Cardiac septum (tissue), 1 donor: ENCODE measurements at places on chromosomes 6 and 20.
A peak's percentile ranks its signal among the peaks of the same experiment; 100 is the strongest.

DNA sequence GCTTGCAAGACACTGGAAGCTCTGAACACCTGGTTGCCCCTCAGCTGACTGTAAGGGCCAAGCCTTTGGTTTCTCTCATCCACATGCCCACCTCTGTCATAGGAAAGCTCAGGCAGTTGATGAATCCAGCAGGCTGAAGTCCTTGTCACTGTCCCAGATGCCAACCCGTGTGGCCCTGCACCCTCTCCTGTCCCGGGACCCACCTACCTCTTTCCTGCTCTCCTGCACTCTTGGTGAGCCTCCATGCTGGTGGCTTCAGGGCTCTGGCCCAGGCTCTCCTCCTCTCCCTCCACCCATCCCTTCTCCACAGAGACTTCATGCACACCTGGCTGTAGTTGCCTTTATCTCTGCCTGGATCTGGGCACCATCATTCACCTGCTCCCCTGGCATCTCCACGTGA is 4.0 kb upstream of the GID8 start:
- DNase-seq = no peak

DNA sequence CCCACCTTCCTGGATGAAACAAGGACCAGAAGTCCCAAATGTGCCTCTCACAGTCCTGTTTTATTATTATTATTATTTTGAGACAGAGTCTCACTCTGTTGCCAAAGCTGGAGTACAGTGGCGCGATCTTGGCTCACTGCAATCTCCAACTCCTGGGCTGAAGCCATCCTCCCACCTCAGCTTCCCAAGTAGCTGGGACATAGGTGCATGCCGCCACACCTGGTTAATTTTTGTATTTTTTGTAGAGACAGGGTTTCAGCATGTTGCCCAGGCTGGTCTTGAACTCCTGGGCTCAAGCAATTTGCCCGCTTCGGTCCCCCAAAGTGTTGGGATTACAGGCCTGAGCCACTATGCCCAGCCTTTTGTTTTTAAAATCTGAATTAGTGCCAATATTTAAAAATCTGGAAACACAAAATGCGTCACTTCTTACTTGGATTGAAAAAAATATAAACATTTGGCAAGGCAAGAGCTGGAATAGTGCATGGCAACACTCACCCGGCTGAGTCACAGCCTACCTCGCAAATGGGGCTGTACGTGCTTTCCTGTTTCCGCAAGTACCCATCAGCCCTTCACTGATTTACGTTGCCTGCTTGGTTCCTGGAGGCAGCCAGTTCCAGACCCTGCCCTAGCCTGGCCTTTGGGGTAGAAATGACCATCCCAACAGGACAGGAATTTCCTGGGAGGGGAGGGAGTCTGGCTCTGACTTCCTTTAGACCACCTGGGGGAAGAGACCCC is 6.3 kb downstream of the SDCBP2 start:
- peak; percentile 77 for DNase-seq

DNA sequence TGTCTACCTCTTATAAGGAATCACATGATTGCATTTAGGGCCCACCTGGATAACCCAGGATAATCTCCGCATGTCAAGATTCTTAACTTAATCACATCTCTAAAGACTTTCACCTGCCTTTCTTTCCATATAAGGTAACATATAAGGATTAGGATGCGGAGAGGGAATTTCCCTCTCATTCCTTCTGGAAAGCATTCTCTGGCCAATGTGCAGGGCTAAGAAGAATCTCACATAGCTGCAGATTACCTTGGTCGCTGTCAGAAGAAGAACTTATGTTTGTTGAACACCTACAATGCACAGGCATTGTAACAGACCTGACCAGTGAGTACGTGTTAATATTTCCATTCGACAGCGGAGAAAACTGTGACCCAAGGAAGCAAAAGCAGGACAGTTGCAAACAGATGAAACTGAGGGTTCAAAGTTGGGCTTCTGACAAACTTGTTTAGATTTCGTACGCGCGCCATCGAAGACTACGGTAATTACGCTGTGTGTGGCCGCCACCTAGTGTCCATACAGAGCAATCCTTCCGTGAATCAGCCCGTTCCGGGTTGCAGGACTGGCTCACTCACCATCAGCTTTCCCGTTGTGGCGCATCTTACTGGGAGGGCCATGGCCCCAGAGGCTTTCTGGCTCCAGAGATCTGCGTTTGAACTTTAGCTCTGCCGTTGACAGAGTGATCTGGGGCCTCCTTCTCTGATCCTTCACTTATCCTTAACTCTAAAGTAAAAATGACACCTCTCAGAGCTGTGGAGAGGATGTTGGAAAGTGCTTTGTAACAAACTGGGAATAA is 9.5 kb downstream of the C20orf202 start:
- DNase-seq = peak; percentile 84

GRCh38 chr6:28124350-28124970 is at the start of gene ZSCAN16:
Gene ZSCAN16 (plus strand): TSS chr6:28124609. CDS start chr6:28125444, 835 bp downstream.
- peak; percentile 93 for DNase-seq

DNA sequence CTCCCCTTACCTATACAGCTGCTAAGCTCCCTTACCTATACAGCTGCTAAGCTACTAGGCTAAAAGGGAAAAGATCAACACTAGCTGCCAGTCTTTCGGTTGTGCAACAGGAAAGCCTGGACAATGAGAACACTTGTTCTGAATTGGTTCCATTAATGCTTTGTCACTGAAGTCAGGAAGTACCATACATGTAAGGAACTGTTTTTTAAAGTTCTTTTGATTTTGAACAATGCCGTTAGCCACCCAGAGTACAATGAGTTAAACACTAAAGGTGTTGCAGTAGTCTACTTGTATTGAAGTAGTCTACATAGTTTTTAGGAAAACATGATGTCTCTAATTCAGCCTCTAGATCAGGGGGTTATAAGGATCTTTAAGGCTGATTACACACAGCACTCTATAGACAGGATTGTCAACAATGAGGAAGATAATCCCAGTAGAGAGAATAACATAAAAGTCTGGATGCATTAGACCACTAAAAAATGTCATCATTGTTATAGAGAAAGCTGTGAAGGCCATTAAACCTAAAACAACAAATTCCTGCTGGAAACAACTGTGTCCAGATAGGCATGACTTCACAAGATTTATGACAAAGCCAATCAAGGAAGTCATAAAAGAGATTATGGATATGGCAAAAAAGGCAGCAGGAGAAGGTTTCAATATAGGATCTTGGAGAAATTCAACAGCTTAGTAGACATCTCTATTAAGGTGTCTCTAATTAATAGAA is 306.3 kb downstream of the PHF3 start:
- no peak for DNase-seq

DNA sequence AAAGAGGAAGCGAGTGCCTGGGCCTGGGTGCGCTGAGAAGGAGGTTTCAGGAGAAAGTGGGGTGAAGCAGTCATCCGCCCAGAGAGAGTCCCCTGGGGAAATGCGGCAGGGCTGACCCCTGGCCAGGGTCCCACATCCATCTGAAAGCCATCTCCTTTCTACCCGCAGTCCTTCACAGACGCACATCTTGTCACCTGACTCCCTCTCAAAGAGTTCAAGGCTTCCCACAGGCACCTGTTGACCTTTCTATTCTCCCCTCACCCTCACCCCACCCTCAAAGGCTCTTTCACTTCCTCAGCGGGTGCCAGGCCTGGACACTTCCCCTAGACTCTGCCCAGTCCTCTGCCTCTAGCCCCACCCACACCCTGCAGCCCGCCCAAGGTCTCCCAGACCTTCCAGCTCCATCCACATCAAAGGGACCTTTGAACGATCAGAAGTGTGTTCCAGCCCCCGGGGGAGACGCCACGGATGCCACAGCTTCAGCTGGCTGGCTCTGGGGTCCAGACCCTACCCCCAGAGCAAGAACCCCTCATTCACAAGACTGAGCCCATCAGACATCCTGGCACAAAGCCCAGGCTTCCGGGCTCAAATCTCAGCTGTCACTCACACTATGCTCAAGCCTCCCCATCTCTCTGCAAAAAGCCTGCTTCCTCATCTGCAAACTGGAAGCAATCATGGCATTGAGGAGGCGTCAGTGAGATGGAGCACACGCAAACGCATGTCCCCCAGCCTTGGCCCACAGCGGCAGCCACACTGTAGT is 2.1 kb downstream of the CTSZ start:
- peak; percentile 90 for DNase-seq

DNA sequence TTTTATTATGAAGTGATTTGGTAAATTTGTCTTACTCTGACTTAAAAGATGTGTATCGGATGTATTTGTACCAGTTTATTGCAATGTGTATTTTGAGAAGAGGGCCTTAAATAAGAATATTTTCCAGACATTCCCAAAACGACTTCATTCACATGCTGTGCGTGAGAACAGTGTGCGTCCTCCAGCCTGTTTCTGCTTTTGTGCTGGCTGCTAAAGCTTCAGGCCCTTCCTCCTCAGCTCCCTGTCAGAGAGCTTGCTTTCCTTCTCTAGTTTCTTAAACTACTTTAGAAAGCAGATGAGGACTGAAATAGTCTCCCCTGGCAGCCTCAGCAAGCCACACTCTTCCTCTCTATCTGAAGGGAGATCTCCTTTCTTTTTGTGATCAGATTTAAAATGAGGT is 157.8 kb downstream of the SAMD5 start:
- DNase-seq = no peak
